ENCODE measurements at places on chromosomes 12 and 14.

DNA sequence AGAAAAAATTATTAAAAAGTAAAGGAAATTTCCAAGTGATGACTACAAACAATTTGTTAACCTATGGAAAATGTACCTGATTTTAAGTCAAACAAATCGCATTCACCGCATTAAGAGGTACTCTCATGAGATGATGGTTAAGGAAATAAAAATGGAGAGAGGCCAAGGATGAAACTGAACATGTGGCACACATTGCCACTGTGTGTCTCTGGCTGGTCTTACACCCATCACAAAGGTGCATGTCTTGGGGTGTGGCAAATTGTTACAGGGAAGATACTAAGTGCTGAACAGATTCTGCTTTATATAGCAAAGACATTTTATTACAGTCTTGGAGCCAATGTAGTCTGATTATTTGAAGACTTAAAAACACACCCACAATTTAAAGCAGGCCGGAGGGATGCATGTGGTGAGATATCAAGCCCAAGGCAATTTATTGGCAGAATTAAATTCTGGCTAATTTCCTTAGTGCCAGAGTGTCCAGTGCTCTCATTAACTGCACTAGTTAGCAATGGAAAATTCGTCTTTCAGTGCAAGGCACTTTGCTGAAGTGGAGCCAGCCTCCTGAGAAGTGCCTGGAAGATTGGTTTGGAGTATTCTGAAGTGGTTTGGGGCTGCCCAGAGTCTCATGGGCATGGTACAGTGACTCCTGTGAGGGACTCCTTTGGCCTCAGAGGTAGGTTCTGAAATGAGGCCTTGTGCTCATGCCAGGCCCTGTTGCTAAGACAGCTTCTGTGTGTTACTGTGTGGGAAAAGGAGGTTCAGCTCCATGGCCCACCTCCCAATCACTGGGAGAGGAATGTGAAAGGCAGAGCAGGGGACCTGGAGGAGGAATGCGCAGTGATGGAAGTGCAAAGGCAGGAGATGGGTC lies 166.9 kb downstream of the BRMS1L start:
- no peak for DNase-seq

DNA sequence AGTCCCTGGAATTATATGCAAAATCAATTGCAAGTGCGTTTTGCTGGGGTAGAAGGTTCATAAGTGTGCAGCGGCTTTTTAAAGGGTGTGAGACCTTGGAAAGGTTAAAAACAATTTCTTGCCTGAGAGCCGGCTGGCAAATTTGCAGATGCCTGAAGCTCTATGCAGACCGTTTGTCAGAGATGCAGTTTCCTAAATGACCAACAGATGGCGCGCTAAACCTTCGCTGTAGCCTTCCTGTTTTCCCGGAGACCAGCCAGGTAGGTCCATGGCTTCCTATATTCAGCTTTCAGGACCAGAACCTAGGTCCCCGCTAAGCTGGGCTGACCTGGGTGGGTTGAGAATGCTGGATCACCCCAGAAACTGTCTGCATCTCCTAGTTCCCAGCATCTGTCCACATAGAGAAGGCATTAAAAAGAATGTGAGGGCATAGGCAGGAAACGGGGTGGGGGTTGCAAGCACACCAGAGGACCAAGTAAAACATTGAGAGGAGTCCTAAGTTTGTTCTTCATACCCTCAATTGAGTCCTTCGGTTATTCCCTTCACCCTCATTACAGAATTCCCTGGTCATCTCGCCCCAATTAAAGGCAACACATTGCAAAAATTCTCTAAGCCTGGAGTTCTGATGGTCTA lies 5.7 kb upstream of the NOS1 start:
- DNase-seq, result peak; percentile 12

DNA sequence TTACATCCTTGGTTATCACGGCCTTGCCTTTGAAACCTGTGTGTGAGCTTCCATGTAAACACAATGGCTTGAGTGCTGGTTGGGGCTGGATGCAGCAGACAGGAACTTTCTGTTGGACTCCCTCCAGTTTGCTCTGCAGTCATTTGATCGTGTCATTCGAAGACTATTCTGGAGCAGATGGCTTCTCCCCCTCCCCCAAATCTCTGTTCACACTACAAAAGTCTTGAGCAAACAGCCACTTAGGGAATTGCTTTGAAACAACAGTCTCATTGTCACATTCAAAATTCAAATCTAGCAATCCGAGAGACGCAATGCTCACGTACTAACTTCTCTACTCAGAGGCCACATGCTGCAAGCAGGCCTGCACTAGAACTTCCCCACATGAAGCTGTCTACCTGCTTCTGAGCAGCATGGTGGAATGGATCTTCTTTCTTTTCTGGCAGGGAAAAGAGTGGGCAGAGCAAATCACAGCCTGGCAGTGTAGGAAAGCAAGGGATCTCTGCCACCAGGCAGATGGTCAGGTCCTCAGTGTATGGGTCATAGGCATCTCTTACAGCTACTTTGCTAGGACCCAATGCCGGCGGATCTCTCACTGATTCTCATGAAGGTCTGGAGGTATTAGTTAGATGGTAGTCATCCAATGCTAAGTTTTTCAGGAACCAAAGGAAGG lies 214.2 kb downstream of the PPM1H start:
- DNase-seq, result no peak

DNA sequence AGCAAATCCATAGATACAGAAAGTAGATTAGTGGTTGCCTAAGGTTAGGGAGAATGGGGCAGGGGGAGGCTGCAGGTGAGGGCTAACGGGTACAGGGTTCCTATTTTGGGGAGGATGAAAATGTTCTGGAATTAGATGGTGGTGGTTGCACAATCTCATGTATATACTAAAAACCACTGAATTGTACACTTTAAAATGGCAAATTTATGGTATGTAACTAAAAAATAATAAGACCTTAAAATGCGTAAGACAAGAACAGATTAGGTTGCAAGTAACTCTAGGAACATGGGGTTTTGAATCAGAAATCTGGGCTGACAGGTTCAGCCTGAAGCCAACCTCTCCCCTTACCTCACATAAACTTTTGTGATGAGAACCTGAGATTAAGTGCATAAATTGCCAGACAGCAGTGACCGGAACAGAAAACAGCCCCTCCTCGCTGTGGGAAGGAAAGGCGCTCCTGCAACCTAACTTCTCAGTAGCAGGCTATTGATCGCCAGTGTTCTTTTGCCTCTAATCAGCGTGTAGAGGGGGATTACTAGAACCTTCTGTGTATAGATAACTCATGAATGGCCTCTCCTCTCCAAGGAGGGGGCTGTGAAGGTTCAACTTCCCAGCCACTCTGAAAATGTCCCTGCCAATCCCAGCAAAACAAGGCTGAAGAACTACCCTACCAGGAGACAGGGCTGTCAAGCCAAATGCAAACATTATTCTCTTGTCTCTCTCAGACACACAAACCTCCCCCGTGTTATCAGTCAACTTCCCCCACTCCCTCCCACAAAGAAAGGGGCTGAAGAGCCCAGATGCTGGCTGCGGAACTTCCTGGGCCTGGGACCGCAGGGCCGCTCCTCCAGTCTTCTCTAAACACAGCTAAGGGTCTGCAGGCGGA lies 1.9 kb downstream of the SSH1 start:
- DNase-seq, result no peak

- no peak for DNase-seq
These were observed 23.6 kb downstream of the ZNF664 start for GRCh38 chr12:123996581-123996980.

- no peak for DNase-seq
These were observed 71.1 kb downstream of the PTCSC3 start for GRCh38 chr14:36105401-36105800.

- no peak for DNase-seq
These were observed 43.3 kb upstream of the RASSF3 start for GRCh38 chr12:64566831-64567517.
